Endodermal cell (in vitro differentiated cells): ENCODE measurements at places on chromosomes 6 and 20. TPM values are rescaled to one million over a fixed set of nuclear protein-coding genes. Genes with fewer than 3 reads are reported as not detected.

- DNase-seq, result no peak
These were observed 109.0 kb downstream of the TNFRSF21 start for GRCh38 chr6:47200536-47201334.

The PM20D2 gene
- 5.1 and 5.3 TPM in 2 replicates for total RNA-seq

GRCh38 chr20:40390654-40391053, 298.4 kb downstream of the MAFB start:
- no peak for DNase-seq

DNA sequence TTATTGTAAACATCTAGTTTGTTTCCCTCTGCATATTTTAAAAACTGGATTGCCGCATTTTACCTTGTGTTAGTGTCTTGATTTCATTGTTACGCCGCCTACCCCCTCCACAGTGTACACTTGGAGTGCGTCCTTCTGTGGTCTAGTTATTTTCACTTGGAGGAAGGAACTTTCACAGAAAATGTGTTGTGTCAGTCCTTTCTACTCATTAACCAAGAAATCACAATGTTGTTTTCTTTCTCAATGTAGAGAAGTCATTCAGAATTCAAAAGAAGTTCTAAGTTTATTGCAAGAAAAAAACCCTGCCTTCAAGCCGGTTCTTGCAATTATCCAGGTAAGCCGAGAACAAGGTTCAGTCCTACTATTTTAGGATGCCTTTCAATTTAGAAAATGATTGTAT, 10.3 kb downstream of the MTHFD1L start:
- DNase-seq, result no peak

The JPH2 gene
- 1.0 to 1.9 TPM (median 1.0 TPM) in 3 replicates for total RNA-seq

The NCOA7 gene
- total RNA-seq, result 7.9 and 11.4 TPM in 2 replicates
